CD4-positive, alpha-beta T cell (primary cell): ENCODE measurements at places on chromosomes 3 and 15.

GRCh38 chr3:71784201-71784913 lies 591 bp downstream of the PROK2 start:
- peaks cover 27% of the 10 kb centered on the region for H3K27me3 ChIP-seq
- no peak for DNase-seq
- H3K4me3 ChIP-seq: peak overlapping the region; percentile 35
- no peaks in the 10 kb centered on the region for H3K36me3 ChIP-seq

GRCh38 chr3:105077060-105077822 lies 289.5 kb upstream of the ALCAM start:
- no peak overlapping the region for H3K4me3 ChIP-seq
- no peaks in the 10 kb centered on the region for H3K36me3 ChIP-seq
- no peaks in the 10 kb centered on the region for H3K27me3 ChIP-seq
- H3K4me1 ChIP-seq: no peaks in the 10 kb centered on the region
- DNase-seq: no peak

DNA sequence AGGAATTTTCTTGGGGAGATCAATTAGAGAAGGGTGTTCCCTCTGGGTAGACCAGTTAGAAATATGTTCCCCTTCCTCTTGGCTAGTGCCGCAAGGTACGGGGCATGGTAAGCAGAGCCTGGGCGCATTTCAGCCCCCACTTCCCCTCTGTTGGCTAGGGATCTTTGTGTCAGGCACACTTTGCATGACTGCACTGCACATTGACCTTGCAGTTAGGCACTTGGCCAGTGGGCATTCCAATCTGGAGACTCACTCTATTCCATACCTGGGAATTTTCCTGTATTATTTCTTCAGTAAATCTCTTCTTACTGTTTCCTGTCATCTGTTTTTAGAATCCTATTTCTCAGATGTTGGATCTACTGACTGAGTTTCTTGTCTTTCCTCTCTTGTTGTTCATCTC lies 30.0 kb upstream of the CACNA1D start:
- no peaks in the 10 kb centered on the region for H3K36me3 ChIP-seq
- no peaks in the 10 kb centered on the region for H3K4me1 ChIP-seq
- H3K27ac ChIP-seq: no peak overlapping the region
- no peak for DNase-seq

DNA sequence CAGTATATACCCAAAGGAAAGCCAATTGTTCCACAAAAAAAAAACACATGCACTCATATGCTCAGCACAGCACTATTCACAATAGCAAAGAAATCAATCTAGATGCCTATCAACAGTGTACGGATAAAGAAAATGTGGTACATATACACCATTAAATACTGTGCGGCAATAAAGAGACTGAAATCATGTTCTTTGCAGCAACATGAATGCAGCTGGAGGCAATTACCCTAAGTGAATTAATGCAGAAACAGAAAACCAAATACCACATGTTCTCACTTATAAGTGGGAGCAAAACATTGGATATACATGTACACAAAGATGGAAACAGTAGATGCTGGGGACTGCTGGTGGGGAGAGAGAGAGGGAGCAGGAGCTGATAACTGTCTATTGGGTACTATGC lies 124.2 kb upstream of the AADACL2 start:
- no peak for DNase-seq
- H3K4me3 ChIP-seq: no peak overlapping the region
- no peak overlapping the region for H3K27ac ChIP-seq
- peaks cover 4% of the 10 kb centered on the region for H3K27me3 ChIP-seq
- no peaks in the 10 kb centered on the region for H3K36me3 ChIP-seq

DNA sequence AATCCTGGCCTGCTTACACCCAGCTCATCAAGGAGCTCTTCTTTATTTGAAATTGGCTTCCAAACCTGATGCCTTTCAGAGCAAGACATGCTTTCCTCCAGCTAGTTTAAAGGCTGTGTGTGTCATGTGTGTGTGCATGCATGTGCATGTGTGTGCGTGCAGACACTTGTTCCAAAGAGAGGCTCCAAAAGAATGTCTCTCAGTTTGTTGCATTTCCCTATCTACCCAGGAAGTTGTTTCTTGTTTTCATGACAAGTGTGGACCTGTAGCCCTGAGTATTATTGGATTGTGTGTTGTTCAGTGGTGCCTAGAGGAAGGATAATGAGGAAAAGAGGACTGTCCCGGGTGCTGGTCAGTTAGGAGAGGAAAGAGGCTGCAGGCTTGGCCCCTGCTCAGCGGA lies 240.0 kb downstream of the THSD4 start:
- no peaks in the 10 kb centered on the region for H3K4me1 ChIP-seq
- no peaks in the 10 kb centered on the region for H3K36me3 ChIP-seq
- no peak overlapping the region for H3K4me3 ChIP-seq
- no peak overlapping the region for H3K27ac ChIP-seq
- DNase-seq: no peak

DNA sequence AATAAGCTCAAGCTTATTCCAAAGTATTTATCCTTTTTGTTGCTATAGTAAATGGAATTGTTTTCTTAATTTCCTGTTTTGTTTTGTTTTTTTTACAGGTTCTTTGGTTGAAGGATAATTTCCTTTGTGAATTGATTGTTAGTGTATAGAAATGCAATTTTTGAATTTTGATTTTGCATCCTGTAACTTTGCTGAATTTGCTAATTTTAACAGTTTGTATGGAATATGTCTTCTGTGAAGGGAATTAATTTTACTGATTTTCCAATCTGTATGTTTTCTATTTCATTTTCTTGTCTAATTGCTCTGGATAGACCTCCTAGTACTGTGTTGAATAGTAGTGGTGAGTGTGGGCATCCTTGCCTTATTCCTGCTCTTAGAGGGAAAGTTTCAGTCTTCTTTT lies 28.3 kb downstream of the PFN2 start:
- H3K27ac ChIP-seq: no peak overlapping the region
- no peaks in the 10 kb centered on the region for H3K27me3 ChIP-seq
- DNase-seq: no peak
- H3K4me3 ChIP-seq: no peak overlapping the region

- H3K4me1 ChIP-seq: peaks cover 12% of the 10 kb centered on the region
- DNase-seq: no peak
- H3K4me3 ChIP-seq: no peak overlapping the region
- H3K27ac ChIP-seq: no peak overlapping the region
Observed at GRCh38 chr3:183817639-183818038, 7.7 kb downstream of the MAP6D1 start.

- H3K36me3 ChIP-seq: no peaks in the 10 kb centered on the region
- H3K27me3 ChIP-seq: no peaks in the 10 kb centered on the region
- DNase-seq: no peak
- no peak overlapping the region for H3K4me3 ChIP-seq
Observed at GRCh38 chr3:186517218-186517617, 27.0 kb downstream of the CRYGS start.

GRCh38 chr3:46521096-46521495 lies 23.3 kb downstream of the RTP3 start:
- H3K4me3 ChIP-seq: no peak overlapping the region
- H3K4me1 ChIP-seq: no peaks in the 10 kb centered on the region
- H3K27ac ChIP-seq: no peak overlapping the region
- H3K36me3 ChIP-seq: no peaks in the 10 kb centered on the region
- no peaks in the 10 kb centered on the region for H3K27me3 ChIP-seq

DNA sequence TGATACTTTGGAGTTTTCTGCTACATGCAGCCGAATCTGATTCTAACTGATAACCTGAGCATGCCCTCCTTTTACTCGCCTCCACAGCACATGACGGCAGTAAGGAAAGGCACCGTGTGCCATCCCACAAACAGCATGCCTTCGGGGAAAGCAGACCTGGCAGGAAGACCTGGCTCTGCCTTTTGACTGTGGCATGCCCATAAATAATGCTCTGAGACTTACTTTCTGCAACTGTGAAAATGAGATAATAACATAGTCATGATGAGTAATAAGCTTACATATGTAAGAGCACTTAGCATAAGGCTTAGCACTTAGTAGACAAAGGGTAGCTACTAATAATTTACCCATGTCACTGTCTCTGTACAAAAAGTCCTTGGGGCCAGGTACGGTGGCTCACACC lies 32.9 kb downstream of the MTHFS start:
- no peak overlapping the region for H3K27ac ChIP-seq
- H3K27me3 ChIP-seq: no peaks in the 10 kb centered on the region
- H3K36me3 ChIP-seq: peaks cover 23% of the 10 kb centered on the region
- DNase-seq: no peak
- H3K4me1 ChIP-seq: no peaks in the 10 kb centered on the region
